ENCODE measurements at places on chromosomes 1 and 21. TPM values are rescaled to one million over a fixed set of nuclear protein-coding genes. Genes with fewer than 3 reads are reported as not detected.
A peak's percentile ranks its signal among the peaks of the same experiment; 100 is the strongest.

DNA sequence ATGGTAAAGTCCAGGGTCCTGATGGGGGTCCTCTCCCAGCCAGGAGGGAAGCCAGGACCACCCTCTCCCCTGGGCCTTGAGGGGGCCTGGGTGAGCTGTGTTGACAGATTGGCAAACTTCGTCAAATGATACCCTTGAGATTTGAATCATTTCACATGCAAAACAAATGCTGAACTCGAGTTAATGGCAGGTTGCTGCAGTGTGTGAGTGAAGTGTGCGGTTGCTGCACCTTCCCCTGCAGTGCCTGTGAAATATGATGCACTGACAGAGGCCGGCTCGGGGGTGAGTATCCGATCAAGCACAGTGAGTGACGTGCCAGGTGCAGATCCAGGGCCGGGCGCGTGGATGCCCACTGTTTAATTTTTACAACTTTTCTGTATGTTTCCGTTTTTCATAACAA, 5.7 kb upstream of the KRTAP12-1 start:
- no peak for DNase-seq

GRCh38 chr1:199422206-199422605, 605.3 kb upstream of the NR5A2 start:
- DNase-seq = no peak

The SFPQ gene
- total RNA-seq = 191 TPM

GRCh38 chr1:89608319-89608983, 24.5 kb upstream of the LRRC8C start:
- DNase-seq = peak; percentile 64

The CFH gene
- 0.34 TPM for total RNA-seq

DNA sequence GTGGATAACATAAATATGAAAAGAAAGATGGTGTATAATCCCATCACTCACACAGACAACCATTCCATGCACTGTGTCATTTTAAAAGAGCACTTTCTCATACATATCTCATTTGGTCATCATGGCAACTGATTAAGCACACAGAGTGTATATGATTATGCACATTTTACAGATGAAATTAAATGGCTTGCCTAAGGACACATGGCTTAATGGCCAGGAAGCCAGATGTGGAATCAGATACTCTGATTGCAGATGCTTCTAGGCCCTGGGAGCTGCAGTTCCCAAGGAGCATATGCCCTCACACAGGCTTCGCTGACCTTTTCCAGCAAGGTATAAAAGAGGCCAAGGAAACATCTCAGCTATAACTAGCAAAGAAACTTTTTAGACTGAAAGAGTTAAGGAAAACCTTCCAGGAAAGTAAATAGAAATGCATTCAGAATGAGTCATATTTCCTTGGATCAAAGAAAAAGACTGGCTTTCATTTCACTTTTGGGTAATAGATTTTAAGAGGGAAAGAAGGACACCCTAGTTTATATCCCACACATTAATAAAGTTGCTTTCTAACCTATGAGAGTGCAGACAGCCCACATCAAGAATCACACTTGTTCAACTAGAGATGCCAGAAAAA, 19.6 kb upstream of the FAM89A start:
- DNase-seq = no peak

DNA sequence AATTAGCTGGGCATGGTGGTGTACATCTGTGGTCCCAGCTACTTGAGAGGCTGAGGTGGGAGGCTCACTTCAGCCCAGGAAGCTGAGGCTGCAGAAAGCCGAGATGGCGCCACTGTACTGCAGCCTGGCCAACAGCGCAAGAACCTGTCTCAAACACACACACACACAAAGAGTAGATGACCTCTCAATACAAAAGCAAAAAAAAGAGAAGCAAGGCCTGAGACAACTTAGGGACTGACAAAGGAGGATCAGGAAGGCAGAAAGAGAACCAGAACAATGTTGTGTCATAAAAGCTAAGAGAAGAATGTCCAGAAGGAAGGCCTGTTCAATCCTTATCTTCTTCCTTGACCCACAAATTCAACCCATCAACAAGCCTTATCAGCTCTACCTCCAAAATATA, 18.5 kb downstream of the WASF2 start:
- DNase-seq = no peak

DNA sequence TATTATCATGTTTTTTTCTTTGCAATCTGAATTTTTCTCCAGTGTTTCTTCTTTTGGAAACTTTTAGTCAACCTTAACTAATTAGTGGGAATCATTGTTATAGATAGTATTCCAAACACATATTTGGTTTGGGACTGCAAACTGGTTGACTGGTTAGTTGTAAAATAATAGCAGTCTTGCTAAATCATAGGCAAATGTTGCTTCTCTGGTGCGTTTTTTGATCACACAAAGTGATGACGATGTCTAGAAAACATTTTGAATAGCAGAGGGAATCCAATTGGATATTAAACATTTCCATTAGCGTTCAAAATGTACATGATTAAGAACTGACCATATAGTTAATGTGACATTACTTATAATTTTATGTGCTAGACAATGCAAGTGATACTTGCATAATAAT, 4.5 kb downstream of the DNAJB4 start:
- DNase-seq = no peak

- no peak for DNase-seq
Observed at GRCh38 chr21:46000731-46001641, 19.4 kb downstream of the COL6A1 start.

The BCAR3 gene
- total RNA-seq = 0.72 TPM

- no peak for DNase-seq
Observed at GRCh38 chr1:197806718-197807117, 31.4 kb upstream of the DENND1B start.

The CFAP141 gene
- not detected for total RNA-seq

- no peak for DNase-seq
Observed at GRCh38 chr1:150563340-150564038, 14.3 kb downstream of the ADAMTSL4 start.

GRCh38 chr1:147808025-147808424, 47.6 kb upstream of the GJA5 start:
- DNase-seq = no peak

- no peak for DNase-seq
Observed at GRCh38 chr21:36246080-36246631, 73.8 kb upstream of the MORC3 start.

DNA sequence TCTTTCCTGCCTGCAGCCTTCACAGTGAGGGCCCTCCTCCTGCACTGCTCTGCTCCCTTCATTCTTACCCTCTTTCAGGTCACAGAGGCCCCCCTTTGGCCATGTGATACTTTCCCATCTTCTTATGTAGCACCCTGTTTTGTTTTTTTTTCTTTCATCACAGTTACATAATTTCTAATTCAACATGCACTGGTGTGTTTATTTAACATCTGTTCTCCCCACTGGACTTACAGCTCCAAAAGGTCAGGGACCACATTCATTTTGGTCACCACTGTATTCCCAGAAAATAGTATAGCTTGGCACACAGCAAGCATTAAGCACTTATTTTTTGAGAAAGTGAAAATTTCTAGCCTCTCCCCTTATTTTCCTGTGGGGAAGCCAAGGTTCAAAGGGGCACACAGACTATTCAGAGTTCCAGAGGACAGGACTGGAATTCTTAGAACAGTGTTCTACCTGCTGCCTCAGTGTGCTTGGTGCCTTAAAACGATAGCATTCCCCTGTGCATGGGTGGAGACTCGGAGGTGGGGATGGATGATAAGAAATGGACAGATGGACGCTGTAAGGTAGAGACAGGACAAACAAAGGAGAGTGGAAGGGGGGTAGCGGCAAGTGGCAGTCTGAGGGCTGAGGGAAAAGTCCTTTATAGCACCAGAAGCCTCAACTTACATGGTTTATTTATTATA, 5.3 kb downstream of the DENND2D start:
- DNase-seq = no peak

The RGS1 gene
- 9.0 TPM for total RNA-seq

DNA sequence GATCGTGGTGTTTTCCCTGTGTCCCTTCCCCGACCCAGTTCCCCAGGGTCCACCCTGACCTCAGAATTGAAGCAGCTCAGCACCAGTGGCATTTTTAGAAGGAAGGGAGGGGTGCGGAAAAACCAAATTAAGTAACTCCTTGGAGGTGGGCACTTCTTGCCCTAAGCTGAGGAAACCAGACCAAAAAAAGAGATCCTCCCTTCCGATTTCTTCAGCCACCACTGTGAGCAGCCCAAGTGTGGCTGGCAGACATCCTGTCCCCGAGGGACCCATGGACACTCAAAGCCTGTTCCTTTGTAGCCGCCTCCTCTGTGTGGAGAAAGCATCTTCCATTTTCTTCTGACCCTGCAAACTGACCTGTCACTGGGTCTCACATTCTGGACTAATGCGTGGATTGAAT, 31.3 kb downstream of the KIRREL1 start:
- DNase-seq = no peak

The RGSL1 gene
- not detected for total RNA-seq

The PPP1R12B gene
- 21.5 TPM for total RNA-seq

GRCh38 chr1:119341372-119341947, 27.1 kb upstream of the HAO2 start:
- no peak for DNase-seq

DNA sequence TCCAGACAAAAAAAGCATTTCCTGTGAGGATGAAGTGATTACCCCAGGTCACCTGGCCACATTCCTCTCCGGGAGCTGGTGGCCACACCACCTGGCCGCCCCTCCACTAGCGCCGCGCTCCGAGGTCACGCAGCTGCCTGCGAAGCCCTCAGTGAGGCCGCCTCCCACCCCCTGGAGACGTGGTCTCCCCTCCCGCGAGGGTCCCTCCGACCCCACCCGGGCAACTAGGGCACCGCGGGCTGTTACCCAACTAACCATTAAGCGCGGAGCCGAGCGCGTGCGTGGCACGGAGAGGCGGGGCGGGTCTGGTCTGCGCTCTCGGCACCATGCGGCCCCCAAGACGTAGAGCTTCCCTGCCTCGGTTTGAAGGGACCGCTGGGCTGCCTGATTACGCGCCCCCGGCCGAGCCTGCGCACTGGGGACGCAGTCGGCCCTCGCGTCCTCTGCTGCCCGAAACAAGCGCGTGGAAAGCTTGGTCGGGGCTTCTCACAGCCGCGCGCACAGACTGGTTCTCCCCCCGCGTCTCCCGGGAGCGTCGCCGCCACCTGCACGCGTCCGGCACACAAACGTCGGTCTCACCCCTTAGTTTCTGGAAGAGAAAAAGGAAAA, 106.5 kb downstream of the SLC16A1 start:
- peak; percentile 11 for DNase-seq

The GJB4 gene
- not detected for total RNA-seq

DNA sequence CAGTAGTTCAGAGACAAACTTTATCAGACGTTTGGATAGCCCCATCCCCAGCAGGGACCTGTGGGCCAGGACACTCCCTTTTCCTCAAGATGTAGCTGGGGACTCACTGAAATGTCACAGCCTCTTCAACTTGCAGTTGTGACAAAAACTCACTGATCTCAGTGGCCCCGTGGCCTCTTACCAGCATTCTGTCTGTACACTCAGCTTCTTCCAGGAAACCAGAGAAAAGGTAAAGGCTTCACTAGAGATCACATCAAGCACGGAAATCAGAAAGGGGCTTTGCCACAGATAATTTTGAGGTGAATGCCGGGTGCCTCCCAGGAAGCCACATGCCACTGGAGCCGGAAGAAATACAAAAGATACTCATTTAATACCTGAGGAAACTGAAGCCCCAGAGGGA, 122.2 kb downstream of the CCDC185 start:
- DNase-seq = no peak

GRCh38 chr1:54833121-54833520, 32.0 kb upstream of the TTC22 start:
- DNase-seq = no peak

The KPRP gene
- not detected for total RNA-seq

The CRP gene
- not detected for total RNA-seq

- DNase-seq = peak; percentile 88
Observed at GRCh38 chr1:155139895-155140629, at the start of gene DPM3. DPM3 (minus strand) TSS chr1:155140531; CDS start chr1:155140240, 291 bp downstream.

GRCh38 chr1:245322673-245323072, 167.9 kb downstream of the KIF26B start:
- DNase-seq = no peak
